ENCODE measurements at places on chromosomes 13 and 19.

GRCh38 chr13:73991884-73992283 lies 142.3 kb downstream of the KLF12 start:
- DNase-seq: no peak

DNA sequence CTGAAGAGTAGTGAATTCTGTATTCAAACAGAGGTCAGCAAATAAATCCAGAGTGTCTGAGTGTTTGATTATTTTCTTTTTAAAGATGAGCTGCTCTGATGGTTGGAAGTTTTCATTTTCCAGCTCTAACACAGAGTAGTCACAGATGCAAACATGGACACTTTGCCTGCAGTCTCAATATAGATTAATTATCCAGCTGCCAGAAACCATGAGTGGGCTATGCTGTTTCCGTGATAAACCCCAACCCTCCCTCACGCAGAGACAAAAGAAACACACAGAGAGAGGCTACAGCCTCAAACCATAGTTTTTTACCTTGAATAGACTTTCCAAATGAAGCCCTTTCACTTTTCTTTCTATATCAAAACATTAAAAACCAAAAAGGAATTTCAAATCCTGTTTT lies 884.7 kb downstream of the DIAPH3 start:
- no peak for DNase-seq

DNA sequence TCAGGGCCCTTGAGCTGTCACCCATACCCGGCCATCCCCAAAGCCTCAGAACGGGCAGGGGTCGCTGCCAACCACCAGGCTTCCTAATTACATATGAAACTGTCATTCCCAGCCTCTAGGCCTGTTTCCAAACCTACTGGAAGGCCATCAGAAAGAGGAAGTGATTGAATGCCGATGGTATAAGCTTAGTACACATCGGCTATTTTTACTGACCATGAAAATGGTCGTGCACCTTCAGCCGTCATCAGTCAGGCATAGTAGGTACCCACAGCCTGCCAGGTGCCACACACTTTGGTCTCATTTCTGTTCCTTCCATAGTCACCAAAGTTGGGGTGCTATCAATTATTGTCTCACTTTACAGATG lies 10.2 kb downstream of the KRI1 start:
- no peak for DNase-seq

DNA sequence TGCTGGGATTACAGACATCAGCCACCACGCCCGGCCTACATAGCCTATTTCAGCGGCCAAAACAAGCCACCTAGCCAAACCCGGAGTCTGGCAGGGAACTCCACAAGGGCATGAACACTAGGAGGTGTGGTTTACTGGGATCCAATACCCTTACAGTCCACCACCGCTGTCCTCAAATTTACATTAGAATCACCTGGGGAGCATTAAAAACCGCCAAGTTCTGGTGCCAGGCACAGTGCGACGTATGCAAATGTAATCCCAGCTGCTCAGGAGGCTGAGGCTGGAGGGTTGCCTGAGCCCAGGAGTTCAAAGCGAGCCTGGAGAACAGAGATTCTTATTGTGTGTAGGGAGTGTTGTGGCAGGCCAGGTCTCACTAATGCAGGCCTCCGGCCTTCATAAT lies 4.2 kb upstream of the AP1M1 start:
- peak; percentile 31 for DNase-seq

DNA sequence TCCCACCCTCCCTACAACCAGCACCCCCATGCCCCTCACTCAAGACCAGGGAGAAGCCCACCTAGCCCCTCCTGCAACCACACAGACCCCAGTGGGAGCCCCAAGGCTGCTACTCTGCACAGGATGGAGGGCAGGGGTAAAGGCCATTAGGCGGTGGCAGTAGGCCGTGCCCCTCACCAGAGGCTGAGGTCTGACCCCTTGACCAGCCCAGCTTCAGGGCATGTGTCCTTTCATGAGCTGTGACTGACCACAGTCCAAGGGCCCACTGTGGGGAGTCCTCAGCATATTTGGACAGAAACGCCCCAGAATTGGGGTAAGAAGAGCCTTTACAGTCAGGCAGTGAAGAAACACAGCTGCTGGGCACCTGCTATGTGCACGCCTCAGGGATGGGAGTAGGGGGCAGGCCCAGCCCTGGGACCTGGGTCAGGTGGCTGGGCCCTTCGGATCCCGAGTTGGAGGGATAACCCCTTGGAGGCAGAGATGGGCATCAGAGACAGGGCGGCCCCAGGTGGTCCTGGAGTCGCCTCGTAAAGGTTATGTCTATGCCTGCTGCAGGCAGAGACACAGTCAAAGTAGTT lies 1.7 kb upstream of the RPS5 start:
- no peak for DNase-seq

- no peak for DNase-seq
Observed at GRCh38 chr13:64052521-64052920, 2636.9 kb upstream of the PCDH20 start.

DNA sequence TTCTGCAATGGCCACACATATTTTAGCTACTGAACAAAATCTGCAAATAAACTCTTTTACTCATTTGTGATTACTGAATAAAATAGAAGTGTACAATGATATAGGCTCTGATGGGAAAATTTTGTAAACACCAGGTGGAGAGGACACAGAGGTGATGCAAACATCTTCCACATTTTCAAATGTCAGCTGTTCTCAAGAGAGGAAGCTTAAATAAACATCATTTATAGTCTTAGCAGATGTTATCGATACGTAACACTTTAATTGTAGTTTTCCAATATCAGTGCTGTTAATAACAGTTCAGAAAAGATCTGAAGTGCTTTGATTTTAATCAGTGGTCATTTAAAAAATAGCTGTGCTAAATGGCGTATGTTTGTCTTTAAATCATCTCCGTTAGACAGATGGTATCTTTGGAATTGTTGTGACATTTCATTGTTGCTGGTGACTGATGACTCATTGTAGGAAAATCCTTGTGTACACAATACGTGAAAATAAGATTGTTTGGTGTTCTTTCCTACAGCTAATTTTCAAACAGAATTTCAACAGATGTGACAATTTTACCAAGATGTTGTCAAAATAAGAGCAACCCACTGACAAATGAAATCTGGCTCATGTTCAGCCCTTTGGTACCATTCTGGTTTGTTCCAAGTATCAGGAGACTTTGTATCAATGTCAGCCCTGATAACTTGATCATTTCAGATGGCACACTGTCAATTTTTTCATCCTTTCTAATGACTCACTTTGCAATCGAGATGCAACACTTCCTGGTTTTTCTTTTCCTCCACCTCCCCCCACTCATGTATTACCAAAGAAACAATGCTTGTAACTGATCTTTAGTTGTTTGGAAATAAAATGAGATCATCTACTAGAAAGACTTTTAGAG lies 516.0 kb downstream of the DCT start:
- DNase-seq: no peak

- DNase-seq: no peak
Observed at GRCh38 chr19:56319991-56320390, 5.4 kb upstream of the ZSCAN5A start.

- no peak for DNase-seq
Observed at GRCh38 chr13:106113796-106114195, 421.7 kb downstream of the EFNB2 start.

GRCh38 chr19:33302175-33302973 lies at the start of gene CEBPA:
Gene CEBPA, minus strand, starts transcription at chr19:33302534. Its CDS starts 120 bp downstream, at chr19:33302414.
- peak; percentile 89 for DNase-seq

- no peak for DNase-seq
Observed at GRCh38 chr19:23774524-23774971, 15.9 kb upstream of the ZNF681 start.

DNA sequence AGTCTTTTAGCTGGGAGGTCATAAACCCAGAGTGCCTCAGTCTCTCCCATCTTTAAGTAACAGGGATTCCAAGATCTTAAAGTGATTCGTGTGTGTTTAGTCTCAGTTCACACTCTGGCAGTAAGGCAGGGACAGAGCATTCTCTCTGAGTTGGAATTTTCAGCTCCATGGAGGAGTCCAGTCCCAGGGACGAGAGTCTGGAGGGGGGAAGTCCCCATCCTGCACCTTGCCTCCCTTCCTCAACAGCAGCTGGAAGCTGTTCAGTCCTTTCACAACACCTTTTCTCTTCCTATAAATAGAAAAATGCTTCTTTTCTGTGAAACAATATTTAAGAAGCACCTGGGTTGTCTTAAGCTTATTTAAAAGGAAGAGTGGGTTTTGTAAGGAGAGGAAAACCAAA lies 82.0 kb downstream of the KLF5 start:
- DNase-seq: no peak

- DNase-seq: no peak
Observed at GRCh38 chr19:6787393-6787792, 14.9 kb downstream of the VAV1 start.

DNA sequence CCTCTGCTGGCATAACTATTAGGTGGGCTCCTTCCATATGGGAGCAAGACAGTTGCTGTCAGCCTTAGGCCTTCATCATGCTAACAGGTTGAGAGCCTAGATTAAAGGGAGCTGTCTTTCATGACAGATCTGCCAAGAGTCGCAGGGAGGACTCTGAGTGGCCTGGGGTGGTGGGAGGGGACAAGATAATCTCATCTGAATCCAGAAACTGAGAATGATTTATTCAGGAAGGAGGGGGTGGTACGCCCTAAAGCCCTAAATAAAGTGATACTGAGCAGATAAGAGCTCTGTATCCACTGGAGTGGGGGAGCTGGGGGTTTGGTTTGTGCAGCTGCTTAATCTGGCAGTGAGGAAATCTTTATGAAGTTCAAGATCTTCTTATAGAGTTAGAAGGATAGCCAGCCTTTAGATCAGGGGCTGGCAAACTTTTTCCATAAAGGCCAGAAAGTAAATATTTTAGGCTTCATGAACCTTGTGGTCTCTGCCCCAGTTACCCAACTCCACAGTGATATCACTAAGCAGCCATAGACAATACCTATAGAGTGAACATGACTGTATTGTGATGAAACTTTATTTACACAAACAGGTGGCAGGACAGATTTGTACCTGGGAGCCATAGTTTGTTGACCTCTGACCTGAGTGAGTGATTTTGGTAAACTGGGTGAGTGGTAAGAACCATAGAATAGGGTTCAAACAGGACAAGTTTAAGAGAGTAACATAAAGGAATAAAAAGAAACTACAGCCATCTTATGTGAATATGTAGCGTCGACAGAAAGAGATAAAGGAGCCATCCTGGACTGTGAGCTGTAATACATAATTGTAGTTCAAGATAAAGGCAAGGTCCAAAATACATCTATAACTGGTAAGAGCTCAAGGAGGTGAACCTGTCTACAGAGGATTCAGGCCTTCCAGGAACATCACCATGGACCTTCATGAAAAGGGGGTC lies 9.8 kb upstream of the STK24 start:
- DNase-seq: no peak

DNA sequence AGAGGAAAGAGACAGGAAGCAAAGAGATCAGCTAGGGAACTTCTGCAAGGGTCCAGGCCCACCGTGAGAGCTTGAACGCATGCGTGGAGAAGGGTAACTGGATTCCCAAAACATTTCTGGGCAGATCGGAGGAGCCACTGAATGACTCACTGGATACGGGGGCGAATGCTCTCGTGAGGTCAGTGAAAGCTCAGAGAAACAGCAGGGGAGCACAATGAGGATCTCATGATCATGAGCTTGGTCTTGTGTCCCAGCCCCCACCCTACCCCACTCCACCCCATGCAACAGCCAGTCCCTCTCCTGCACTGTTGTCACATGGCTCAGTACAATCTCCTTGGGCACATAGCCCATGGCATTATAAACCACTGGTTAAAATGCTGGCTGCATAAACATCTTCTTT lies 40.6 kb downstream of the DCLK1 start:
- DNase-seq: no peak

DNA sequence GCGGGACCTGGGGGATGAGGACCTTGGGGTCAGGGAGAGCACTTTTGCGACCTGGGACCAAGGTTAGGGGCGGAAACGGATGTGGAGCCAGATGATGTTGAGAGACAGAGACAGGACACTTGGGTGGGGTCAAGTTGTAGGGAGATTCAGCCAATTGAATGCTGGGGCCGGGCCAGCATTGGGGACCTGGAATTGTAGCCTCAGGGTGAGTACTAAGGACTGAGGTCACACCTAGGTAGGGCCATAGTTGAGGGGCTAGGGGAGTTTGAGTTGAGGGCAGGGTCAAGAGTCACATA lies 1.2 kb downstream of the ALKBH7 start:
- no peak for DNase-seq

DNA sequence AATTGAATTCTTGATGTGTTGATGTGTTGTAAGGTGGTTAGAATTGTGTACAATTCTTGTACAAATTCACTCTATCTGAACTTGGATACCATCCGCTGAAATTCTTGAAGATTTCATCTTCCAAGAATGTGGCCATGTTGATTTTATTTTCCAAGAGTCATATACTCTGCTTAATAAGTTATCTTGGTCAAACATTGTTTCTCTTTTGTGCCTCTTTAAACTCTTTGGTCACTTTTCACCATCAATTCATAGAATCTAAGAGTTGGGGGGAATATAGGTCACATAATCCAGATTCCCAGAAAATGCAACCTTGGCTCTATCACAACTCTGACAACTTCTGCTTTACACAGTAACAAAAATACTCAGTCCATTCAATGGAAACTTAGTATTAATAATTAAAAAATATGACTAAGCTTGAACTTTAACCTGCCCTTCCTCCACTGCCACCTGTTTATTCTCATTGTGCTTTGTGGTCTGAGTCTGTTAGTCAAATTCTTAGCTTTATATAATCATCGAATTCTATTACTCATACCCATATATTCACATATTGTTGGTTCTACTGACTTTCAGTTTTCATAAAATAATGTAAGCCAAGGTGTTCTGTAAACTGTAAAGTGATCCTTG lies 373.2 kb downstream of the LMO7 start:
- no peak for DNase-seq

DNA sequence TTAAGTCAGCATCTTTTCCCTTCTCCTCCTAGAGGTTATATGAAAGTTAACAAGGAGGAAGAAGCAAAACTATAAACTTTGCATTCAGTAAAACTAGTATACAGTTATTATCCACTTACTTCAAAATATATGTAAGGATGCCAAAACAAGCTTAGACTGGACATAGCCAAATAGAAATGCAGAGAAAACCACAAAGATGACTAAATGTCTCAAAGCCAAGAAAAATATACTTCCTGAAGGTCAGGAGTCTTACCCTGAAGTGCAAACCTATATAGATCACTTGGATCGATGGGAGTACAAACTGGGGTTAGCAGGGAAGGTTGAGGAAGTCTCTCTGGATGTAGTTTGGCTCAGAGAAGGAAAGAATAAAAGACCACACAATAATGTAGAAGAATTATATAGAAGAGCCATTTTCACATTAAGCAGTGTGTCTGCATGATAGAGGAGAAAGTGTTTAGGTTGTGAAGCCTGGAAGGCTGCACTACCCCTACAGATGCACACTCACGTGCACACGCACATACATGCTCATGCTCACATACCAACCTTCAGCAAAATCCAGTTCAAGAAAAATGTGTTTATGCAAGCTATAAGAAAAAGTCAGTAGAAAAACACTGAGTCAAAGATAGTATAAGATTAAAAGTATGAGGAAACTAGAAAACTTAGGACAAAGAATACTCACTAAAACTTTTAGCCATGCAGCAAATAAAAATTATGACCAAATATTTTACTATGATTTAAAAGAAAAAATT lies 112.1 kb upstream of the RXFP2 start:
- no peak for DNase-seq
